Stimulated activated naive B cell treated with anti-CD40 and anti-IgM and Interleukin-4, amounts not matched to agents 10 μg/mL and 1 μg/mL and 100 μg/mL, for 72 hours (primary cell): ENCODE measurements at places on chromosomes 11 and 22.

GRCh38 chr11:64359712-64360445 lies 917 bp downstream of the RPS6KA4 start:
- DNase-seq, result no peak

DNA sequence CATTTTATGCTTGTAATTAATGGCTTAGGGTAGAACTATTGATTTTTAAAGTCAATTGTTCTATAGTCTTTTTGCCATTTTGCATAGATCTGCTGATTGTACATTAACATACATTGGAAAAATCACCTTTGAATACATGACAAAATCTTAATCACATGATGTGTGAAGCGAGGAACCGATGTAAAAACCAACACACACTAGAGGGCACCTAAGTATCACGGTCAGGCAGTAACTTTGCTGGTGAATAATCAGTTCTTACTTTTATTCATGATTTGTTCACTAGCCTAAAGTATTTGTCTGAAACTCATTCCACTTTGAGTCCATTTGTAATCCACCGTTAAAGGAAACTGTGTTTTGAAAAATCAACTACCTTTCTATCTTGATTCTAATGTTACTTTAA lies 28.2 kb downstream of the JHY start:
- no peak for DNase-seq

- DNase-seq, result no peak
Measured at GRCh38 chr11:102155676-102156075, 45.4 kb downstream of the YAP1 start.

GRCh38 chr22:29072193-29072978 lies 449 bp upstream of the KREMEN1 start:
- peak; percentile 75 for DNase-seq

DNA sequence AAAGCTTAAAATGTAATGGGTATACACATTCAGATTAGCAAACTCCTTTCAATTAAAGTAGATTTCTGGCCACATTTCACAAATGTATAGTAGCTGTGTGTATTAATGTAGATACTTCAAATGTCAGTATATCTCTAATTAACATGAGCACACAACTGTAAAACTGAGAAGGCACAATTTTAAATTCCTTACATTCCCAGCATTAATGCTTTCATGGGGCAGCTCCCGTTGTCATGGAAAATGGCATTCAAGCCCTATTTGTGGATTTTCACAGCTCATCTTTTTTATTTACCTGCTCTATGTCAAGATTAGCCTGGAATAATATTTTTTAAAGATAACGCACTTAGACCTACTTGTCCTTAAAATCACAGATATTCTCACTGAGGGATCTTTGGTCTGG lies 113.6 kb upstream of the SOX6 start:
- DNase-seq, result no peak

DNA sequence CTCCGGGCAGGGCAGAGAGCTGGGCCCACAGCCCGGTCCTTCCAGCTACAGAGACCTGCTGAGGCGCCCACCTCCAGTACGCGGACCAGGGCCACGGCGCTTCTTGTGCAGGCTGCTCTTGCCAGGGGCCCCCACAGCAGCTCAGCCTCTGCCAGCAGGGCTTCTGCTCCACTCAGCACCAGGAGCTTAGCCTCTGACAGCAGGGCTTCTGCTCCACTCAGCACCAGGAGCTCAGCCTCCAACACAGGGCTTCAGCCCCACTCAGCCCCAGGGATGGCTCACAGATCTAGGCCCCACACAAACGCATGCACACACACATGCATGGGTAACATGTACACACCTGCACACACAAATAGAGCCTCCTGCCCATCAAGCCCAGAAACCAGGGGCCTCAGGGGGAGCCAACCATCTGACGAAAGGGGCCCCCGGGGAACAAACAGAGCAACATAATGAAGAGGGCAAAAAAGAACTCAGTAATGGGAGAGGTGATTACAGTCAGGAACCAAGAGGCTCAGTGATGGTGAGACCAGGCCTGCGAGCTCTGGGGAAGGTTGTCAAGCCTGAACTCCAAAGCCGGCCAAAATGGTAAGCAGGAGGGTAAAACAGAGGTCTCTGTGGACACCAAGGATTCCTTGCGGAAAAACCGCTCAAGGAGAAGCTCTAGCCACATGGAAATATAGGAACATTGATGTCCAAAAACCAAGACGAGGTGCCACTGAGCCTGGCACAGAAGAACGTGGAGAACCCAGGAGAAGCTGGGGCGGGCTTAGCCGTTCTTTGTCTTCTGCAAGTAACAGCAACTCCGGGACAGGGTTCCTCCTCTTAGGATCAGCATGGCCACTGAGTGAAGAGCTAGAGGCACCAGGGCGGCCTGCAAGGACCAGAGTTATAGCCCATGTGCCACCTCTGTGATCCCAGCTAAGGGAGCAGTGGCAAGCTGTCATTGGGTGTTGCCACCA lies 46.5 kb downstream of the GNB1L start:
- no peak for DNase-seq

DNA sequence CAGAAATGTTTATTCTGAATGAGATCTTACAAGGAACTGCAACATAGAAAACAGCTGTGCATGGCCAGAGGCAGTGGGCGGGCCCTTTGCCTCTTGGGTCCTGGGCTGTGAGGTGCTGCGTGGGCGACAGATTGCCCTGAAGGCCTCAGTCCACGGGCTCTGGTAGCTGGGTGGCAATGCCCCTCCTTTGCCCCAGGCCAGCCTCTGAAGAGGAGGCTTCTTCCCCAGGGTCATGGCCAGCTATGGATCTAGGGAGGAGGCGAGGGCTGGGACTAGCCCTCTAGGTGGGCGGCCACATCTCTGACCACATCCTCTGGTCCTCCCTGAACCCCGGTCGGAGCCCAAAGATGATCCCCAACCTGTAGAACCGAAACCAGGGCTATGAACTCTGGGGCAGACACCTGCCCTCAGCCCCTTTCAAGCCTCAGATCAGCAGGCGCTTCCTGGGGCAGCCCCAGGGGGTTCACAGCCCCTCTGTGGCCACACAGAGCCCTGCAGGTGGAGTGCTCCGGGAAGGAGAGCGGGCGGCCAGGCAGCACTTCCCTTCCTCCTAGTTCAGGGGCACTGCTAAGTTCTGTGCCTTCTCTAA lies 6.6 kb upstream of the CDC42BPG start:
- DNase-seq, result peak; percentile 93

- peak; percentile 62 for DNase-seq
Measured at GRCh38 chr22:20130731-20131596, 640 bp upstream of the ZDHHC8 start.

DNA sequence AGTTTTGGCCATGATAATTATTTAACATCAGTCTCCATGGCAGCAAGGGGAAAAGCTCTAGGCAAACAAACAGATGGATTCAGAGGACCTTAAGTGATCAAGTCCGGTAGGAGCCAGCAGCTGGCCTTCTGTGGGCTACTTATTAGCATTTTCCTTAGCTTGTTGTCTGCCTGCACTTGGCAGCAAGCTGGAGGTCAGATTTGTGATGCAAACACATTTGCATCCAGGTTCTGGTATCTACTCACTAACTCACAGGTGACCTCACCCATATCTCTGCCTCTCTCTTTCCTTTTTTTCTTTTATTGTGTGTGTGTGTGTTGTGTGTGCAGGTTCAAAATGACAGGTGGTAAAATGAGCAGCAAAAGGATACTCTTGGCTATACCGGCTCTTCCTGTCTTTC lies 32.3 kb downstream of the ARHGAP42 start:
- DNase-seq, result no peak

- DNase-seq, result no peak
Measured at GRCh38 chr11:130801333-130802122, 114.8 kb downstream of the SNX19 start.

GRCh38 chr11:16925561-16926065 lies 88.6 kb downstream of the PLEKHA7 start:
- DNase-seq, result peak; percentile 35

GRCh38 chr11:12864316-12865156 lies 144.6 kb upstream of the RASSF10 start:
- DNase-seq, result no peak
